ENCODE measurements at places on chromosomes 3 and 15.

GRCh38 chr3:125022206-125022605 is 33.6 kb downstream of the HEG1 start:
- no peak for DNase-seq

GRCh38 chr15:63310646-63311045 is 33.2 kb downstream of the APH1B start:
- DNase-seq: no peak

DNA sequence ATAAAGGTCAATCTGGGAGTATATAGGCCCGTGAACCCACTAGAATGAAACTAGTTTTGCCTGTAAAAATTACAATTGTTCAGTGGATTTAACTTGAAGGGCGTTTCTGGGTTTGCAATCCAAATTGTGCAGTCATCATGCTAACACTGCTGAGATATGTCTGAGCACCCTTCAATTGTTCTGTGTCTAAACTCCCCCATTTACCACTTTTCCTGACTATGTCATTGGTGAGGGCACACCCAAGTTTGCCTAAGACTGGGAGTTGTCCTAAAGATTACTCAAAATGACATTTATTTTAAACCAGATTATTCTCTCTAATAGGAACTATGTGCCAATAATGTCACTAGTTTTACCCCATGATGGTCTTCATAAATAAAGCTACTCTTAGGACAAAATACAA is 54.6 kb downstream of the EMC4 start:
- no peak for DNase-seq

DNA sequence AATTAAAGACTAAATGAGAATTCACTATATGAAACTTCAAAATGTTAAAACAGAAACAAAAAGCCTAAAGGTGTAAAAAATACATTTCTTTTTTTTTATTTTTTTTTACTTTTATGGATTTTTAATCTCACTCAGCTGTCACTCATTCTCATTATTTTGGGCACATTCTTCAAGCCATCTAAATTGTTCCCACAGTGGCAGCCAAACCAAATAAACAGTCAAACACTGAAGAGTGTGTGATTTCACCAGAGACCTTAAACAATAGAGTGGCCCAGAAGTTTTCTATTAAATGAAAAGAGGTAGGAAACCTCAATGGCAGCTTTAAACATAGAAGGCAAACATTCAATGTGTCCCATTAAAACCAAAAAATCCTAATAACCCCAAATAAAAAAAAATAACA is 616.1 kb downstream of the OTOL1 start:
- no peak for DNase-seq

DNA sequence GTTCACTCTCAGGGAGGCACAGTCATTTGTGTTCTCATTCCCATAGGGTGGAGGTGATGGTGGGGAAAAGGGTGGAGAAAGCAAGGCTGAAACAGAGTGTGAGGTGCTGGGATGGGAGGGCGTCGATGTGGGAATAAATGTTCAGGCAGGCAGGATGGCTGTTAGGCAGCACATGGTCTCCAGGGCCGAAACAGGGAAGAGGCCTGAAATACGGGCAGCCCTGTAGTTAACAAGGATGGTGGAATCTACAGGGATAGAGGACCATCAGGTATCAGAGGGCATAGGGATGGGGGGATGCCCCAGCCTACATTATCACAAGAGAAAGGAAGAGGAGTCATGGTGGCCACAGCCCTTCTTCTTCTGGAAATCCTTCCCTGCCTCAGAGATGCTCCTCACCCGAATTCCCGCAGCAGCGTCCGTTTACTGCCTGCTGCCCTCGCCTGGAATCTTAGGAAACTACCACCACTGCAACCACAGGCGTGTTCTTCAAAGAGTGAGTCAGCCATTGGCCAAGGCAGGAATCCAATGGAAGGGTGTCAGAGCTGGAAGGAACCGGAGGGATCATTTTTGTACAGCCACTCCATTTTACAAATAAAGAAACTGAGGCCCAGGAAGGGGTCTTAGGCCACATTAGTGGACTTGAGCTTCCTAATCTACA is 49.7 kb upstream of the POMGNT2 start:
- no peak for DNase-seq

- no peak for DNase-seq
Observed at GRCh38 chr15:44532689-44533088, 4.3 kb upstream of the EIF3J start.

- DNase-seq: no peak
Observed at GRCh38 chr3:43378066-43378935, 92.0 kb downstream of the SNRK start.

- DNase-seq: peak; percentile 38
Observed at GRCh38 chr3:152302521-152303021, 33.8 kb downstream of the MBNL1 start.

GRCh38 chr15:45918839-45919238 is 284.0 kb downstream of the SQOR start:
- no peak for DNase-seq

GRCh38 chr3:144502402-144502801 is 530.8 kb downstream of the DIPK2A start:
- DNase-seq: no peak

- no peak for DNase-seq
Observed at GRCh38 chr3:177618873-177619733, 421.8 kb upstream of the TBL1XR1 start.

DNA sequence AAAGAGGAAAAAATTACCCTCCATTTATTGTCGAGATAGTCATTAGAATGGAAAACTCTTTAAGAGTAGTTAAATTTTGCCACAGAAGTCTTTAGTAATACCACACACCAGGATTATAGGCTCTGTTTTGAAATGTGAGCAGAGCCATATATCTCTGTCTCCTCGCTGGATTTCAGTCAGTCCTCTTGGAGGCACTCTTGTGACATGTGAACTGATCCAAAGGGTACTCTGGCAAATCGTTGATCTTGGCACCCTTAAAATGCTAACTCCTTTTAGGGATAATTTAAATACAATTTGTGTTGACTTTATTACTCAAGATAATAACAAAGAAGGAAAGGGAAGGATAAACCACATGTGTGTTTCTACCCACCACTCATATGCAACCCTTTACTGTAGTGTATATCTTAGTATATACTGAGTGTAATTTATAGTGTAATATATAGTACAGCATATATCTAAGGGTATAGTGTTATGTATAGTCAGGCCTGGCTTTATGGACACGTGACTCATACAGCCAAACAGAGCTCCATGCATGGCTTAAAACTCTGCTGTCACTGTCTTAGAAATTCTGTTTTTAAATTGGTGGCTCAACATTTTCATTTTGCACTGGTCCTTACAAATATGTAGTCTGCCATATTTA is 12.3 kb upstream of the KPNA4 start:
- DNase-seq: no peak

- DNase-seq: no peak
Observed at GRCh38 chr3:18725668-18726407, 300.7 kb upstream of the SATB1 start.

DNA sequence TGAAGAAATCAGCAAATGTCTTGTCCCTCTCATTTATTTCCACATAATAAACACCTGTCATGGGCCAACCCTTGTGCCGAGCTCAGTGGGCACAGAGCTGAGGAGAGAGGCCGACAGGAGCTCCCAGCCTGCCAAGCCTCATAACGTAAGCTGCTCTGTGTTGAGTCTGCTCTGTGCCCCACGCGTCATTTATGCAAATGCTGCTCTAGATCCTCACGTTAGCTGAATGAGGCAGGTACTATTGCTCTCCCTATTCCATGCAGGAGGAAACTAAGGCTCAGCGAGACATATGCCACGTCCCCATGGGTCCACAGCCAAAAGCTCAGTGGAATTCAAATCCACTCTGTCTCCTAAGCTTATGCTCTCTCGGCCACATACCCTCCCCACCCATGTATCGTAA is 41.5 kb downstream of the EFCAB12 start:
- no peak for DNase-seq
